ENCODE measurements at places on chromosomes 3 and 15.

DNA sequence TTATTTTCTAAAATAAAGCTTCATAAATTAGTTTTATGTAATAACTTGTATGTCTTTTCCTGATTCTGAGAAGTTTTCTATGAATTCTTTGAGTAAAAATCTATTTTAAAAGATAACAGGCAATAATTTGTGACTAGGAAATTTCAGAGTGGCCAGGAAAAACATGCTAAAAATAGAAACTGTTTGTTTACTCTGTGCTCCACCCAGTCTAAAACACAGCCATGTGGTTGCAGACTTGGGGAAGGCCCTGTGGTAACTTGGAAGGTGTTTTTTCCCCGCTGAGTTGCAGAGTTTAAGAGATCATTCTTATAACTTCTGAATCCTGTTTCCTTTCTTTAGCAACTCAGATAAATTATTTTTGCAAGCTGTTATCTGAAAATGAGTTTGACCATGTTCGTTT lies 21.9 kb downstream of the PLCL2 start:
- DNase-seq = peak; percentile 22

DNA sequence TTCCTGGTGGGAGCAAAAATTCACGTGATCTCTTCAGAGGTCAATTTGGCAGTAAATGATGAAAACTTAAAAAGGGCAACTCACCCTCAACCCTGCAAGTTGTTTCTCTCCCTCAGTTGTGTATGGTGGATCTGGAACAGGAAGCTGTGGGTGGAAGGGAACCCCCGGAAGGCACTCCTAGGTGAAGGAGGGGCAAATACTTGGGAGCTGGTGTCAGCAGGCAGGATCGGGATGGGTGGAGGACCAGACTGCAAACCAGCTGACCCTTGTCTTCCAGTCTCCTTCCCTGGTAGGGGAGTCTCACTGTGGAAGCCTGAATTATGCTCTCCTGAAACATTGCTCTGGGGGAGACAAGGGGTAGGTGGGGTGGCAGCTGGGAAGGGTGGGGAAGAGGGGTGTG lies 33.5 kb downstream of the PRR23E start:
- no peak for DNase-seq

- no peak for DNase-seq
Measured at GRCh38 chr3:74442683-74443082, 171.8 kb downstream of the CNTN3 start.

- DNase-seq = no peak
Measured at GRCh38 chr15:84835661-84836337, 18.6 kb downstream of the ALPK3 start.

DNA sequence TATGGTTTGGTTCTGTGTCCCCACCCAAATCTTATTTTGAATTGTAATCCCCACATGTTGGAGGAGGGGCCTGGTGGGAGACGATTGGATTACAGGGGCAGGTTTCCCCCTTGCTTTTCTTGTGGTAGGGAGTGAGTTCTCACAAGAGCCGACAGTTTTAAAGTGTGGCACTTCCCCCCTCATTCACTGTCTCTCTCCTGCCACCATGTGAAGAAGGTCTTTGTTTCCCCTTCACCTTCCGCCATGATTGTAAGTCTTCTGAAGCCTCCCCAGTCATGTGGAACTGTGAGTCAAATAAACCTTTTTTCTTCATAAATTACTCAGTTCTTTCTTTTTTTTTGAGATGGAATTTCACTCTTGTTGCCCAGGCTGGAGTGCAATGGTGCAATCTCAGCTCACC lies 124.9 kb downstream of the IQCH start:
- DNase-seq = no peak

GRCh38 chr3:65996589-65996988 lies 42.1 kb downstream of the MAGI1 start:
- DNase-seq = no peak

- no peak for DNase-seq
Measured at GRCh38 chr15:69940441-69941300, 157.0 kb downstream of the TLE3 start.

DNA sequence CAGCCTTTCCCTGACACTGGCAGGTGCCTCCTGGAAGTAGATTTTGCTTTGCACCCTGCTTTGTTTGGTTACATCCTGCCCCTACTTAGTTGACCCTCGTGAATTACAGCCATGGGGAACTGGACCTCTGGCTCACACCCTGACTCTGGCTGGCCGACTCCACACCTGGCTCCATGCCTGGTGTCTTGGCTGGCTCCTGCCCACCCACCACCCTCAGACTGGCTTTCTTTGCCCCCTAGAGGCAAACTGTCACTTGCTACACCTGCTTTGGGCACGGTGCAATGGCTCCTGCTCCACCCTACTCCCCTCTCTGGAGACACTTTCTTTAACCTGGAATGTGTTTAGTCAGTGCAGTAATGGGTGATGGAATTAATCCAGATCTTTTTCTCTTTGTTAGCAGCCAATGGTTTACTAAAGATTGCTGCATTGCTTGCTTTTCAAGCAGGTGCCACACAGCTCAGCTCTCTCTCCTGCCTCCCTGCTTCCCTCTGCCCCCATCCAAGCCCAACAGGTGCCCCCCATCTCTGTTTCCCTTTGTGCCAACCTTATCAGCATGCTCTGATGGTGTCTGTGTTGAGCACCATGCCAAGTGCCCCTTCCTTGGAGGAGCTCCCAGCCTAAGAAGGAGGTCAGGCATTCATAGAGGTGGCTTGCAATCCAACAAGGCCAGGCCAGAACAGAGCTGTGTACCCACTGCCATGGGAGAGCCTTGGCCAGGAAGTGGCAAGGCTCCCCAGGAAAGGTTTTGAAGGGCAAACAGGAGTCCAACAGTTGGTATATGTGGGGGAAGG lies 38.4 kb downstream of the RASGRF1 start:
- no peak for DNase-seq

GRCh38 chr3:113194823-113195401 lies 16.4 kb upstream of the BOC start:
- DNase-seq = peak; percentile 9

DNA sequence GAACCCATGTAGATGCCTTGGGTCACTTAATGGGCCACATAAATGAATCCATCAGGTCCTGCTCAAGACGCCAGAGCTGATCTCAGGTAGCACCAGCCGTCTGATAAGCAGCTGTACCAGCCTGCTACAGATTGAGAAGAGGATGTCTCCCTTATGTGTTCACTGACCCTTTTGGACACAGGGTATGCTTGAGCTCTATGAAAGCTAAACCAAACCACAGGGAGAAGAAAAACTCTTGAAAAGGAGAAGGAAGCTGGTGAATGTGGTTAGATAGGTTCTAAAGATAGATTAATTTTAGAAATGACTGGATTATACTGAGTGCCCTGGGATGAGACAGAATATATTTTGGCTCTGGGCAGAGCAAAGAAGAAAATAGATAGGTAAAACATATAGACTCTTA lies 187.5 kb downstream of the SPATA16 start:
- DNase-seq = no peak

DNA sequence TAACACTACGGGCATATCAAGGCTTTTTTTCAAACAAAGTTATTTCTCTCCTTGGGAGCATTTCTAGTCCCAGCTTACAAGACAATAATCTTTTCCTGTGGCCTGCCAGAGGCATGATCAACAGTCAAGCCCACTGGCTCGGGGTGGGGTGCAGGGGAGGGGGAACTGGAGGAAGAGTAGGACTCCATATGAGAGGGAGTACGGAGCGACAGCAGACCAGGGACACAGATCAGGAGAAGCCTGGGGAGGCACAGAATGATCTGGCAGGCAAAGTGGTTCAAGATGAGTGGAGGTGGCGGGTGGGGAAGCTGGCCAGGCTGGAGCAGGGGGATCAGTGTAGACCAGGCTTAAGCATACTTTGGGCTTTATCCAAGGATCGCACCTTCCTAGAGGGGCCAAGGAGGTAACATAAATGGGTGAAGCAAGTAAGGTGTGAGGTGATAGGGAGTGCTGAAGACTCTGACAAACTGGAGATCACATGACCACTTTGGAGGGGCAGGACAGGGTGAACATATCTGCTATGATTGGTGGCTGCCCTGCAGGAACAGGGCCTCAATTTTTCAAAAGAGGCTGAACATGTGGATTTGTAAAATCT lies 37.4 kb downstream of the KLF15 start:
- DNase-seq = no peak

- DNase-seq = no peak
Measured at GRCh38 chr3:184757022-184757651, 45.3 kb upstream of the MAGEF1 start.

GRCh38 chr3:131474115-131474514 lies 28.7 kb downstream of the MRPL3 start:
- DNase-seq = no peak

- no peak for DNase-seq
Measured at GRCh38 chr3:134707908-134708597, 57.2 kb upstream of the KY start.

DNA sequence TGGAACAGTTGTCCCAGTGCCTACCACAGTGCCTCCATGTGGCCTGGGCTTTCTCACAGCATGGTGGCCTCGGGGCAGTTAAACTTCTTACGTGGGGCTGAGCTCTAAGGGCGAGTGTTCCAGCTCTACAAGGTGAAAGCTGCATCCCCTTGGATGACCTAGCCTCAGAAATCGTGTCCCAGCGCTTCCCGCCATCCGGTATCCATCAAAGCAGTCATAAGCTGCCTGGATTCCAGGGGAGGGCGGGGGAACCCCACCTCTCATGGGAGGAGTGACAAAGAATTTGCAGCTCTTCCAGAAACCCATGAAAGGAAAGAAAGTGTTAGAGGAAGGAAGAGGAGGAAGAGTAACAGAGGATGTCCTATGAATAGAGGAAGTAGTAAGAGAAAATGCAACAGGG lies 45.8 kb upstream of the CCDC174 start:
- no peak for DNase-seq

DNA sequence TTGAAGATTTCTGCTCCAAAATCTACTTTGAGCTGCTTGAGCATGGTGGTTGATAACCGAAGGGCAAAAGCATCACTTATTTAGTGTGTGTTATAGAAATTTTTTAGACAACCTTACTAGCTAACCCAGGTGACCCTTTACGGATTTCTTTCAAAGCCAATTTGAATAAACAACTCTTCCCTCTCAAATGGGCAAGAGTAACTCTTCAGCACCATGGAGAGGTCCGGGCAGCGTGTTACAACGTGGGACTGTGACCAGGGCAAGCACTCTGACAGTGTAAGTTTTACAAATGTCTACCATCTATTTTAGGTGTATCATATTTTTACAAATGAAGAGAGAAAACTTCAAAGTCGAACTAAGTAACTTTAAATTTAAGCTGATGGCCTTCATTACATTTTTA lies 471.8 kb downstream of the MFSD1 start:
- DNase-seq = no peak

GRCh38 chr3:158026236-158026635 lies 80.0 kb downstream of the SHOX2 start:
- no peak for DNase-seq

- DNase-seq = no peak
Measured at GRCh38 chr3:139309880-139310279, 33.9 kb upstream of the MRPS22 start.

- DNase-seq = no peak
Measured at GRCh38 chr15:70964686-70965085, 72.1 kb downstream of the LRRC49 start.

Data from NCI-H345 (cell line).